ENCODE measurements at places on chromosomes 6 and 20.

DNA sequence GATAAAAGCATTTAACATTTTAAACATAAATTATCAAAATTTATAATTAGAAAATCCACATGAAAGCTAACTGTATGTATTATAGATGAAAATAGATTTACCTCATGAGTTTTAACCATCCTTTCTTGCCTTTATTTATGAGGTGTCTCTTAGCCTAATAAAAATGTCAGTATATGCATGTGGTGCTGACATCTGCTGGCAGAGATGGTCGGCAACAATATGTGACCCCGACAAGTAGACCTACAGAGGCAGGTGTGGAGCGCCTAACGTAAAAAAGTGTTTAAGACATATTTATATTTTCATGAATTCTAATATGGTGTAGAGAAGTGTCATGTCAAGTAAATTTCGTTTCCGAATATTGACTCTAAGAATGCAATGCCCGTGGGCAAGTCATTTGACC is 149.0 kb upstream of the FUT9 start:
- DNase-seq = no peak

DNA sequence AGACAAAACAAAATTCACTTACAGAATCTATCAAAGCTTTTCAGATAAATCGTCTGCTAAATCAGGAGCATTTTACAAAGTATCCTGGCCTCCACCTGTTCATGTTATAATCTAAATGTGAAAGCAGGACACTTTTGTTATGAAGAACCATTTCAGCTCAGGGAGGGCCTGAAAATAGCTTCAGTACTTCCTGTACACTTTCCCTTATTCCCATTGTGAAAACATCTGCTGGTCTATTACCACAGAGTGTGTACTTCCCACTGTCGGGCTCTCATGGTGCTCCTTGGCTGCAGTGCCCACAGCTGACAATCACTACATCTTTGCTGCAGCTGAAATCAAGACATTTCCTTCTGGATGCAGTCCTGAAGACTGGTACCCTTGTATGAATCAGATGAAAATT is 128.1 kb downstream of the OPRM1 start:
- no peak for DNase-seq

- DNase-seq = no peak
Observed at GRCh38 chr6:71577766-71578165, 289.2 kb downstream of the OGFRL1 start.

GRCh38 chr6:136127873-136128272 is 122.2 kb downstream of the MTFR2 start:
- DNase-seq = no peak

DNA sequence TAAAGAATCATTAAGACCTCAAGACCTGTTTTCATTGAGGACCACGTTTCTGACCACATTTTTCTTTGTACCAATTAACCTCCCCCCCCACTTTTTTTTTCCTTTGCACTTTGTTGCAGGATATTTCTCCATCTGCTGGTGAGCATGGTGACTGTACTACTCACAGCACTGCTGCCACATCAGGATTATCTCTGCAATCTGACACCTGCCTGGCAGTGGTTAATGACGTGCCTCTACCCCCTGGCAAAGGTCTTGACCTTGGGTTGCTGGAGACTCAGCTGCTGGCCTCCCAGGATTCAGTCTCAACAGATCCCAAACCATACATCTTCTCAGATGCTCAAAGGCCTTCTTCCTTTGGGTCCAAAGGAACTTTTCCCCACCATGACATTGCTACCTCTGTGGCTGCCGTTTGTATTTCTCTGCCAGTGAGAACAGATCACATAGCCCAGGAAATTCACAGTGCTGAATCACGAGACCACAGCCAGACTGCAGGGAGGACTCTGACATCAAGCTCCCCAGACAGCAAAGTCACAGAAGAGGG is 46.6 kb upstream of the EDN3 start:
- DNase-seq = no peak

DNA sequence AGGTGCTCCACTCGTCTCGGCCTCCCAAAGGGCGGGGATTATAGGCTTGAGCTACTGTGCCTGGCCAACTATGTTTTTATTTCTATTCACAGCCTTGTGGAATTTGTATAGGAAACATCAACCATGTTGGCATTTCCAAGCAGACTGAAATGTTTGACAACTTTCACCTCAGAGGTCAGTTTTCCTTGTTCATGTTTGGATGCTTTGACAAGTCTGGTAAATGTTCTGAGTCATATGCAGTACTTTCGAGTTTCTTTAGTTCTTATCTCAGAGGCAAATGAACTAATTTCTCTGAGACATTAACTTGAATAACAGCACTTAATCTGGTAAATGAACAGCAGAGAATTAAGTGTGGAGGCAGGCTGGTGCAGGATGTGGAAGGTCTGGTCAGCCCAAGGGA is 373.4 kb upstream of the SYNCRIP start:
- no peak for DNase-seq

DNA sequence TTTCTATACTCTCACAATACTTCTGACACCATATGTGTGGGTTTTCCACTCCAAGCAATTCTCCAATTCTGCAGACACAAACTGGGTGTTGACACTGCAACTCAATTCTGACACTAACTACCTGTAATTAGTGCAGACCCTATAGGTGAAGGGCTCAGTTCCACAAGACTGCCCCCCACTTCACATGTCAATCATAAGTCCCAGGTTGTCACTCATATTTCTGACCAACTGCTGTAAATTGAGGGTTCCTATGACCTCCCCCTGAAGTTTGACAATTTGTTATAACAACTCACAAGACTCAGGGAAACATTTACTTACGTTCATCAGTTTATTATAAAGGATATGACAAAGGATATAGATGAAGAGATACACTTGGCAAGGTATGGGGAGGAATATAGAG is 18.3 kb downstream of the GPX6 start:
- DNase-seq = no peak

DNA sequence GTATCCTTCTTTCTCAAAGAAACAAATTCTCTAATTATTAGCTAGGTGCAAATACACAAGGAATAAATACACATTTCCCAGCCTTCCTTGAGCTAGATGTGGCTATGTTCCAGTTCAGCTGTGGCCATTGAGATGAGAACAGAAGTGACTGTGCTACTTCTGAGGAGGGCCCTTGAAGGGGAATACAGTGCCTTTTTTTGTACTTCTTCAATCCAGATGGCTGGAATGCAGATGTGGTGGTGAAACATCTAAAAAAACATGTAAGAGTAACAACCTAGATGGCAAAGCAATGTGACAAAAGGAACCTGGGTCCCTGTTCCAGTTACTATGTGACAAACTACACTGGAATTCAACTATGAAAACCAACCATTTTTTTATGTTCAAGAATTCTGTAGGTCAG is 115.4 kb upstream of the DST start:
- DNase-seq = no peak

Measured in T follicular helper cell (primary cell).